GM12892 (cell line): ENCODE measurements at places on chromosomes 3 and 15.

GRCh38 chr15:99731336-99732123 lies 1.7 kb downstream of the LYSMD4 start:
- no peak for DNase-seq

DNA sequence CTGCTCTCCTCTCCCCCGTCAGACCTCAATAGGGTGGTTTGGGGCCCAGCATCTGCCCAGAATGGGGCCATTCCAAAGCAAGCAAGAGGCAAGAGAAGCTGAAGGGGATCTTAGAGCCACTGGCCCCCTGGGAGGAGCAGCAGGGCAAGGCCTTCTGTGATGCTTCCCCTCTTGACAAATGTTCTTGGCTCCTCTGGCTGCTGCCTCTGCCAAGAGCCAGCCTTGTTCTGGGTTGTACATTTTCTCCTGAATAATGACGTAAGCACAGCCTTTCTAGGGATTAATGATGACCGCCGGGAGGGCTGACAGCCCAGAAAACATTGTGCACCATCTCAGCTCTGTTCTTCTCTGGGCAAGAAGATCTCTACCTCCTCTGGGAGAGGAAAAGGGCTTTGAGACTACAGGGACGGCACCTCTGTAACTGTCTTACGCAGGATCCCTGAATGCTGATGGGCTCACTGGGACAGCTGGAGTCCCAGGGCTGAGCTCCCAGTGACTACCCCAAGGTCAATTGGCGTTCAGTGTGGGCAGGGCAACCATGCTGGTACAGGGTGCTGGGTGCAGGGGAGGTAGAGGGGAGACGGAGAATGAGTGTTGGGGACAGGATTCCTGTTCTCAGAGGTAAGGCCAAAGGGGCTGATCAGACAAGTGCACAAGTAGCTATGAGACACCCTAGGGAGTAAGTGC lies 253.3 kb downstream of the FAM43A start:
- DNase-seq, result no peak

GRCh38 chr15:54033356-54033860 lies 55.2 kb downstream of the UNC13C start:
- no peak for DNase-seq

- DNase-seq, result no peak
Observed at GRCh38 chr3:141237701-141238521, 6.3 kb downstream of the PXYLP1 start.

GRCh38 chr15:89975482-89976245 lies 25.5 kb upstream of the ZNF710 start:
- DNase-seq, result no peak

DNA sequence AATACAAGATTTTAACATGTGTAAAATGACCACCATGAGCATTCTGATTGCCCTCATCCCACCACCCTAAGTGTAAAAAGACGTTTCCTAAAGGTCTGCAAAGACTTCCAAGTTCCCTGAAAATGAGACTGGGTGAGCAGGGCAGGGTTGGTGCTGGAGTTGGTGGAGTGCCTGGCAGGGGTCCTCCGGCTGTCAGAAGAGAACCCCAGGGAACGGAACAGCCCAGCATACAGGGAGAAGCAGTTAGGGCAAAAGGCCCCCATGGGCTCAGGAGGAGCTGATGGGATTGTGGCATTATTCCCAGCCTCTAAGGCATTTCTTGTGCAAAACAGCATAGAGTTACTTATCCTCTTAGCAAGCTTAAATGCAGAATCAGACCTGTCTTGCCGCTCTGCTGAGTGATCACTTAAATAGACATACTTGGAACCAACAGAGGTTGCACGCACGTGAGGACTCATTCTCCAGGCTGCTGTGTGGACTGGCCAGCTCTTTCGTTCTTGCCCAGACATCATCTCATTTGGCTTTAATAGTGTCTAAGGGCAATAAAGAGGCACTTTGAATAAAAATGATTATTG lies 36.0 kb downstream of the XYLB start:
- DNase-seq, result no peak

DNA sequence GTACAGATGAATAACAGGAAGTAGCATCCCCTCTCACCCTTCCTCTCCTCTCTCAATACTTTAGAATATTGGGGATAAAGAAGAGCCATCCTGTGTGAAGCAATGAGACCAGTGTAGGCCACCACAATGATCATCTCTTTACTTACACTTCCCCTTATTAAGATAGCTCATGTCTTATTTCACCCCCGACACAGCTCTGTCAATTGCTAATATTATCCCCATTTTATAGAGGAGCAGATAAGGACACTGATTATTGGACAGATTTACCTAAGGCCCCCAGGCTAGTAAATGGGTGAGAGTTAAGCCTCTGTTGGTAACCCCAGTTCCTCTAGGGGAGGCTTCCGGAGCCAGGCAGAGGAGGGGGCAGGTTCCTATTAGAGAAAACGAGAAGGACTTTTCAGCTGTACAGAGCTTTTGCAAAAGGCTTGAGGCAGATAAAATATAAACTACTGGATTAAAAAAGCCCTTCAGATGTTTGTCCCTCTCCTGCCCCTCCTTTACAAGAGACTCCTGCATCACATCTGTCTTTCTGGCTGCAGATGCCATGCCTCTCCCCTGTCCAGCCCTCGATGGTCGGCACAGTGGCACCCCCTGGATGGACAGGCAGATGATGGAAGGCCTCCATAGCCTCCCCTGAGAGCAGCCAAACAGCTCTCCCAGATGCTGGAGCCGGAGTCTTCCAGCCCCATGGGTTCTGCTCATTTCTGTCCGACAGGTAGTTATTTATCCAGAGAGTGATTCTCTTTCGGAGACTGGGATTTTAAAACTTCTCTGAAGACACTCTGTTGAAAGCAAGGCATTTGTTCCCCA lies 49.4 kb upstream of the LCTL start:
- no peak for DNase-seq

DNA sequence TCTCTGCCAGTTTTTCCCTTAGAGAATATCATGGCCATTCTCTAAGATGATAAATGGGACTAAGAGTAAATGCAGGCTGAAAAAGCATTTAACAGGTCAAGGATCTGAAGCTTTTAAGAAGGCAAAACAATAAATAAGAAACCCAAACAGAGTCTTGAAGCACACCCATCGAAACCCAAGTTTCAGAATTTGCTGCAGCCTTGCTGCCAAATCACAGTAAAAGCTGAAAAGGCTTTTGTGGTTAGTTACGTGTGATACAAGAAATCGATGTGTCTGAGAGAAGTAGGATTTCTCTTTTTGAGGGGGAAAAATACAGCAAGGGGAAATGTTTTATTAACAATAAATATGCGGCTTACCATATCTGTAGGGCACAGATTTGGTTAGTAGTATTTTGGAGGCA lies 92.0 kb downstream of the IGF1R start:
- DNase-seq, result no peak
